Right forelimb (tissue), 1 donor: ENCODE measurements at places on chromosomes 5 and 9.

GRCh38 chr5:78109891-78110324 is 184.6 kb downstream of the AP3B1 start:
- DNase-seq: no peak

DNA sequence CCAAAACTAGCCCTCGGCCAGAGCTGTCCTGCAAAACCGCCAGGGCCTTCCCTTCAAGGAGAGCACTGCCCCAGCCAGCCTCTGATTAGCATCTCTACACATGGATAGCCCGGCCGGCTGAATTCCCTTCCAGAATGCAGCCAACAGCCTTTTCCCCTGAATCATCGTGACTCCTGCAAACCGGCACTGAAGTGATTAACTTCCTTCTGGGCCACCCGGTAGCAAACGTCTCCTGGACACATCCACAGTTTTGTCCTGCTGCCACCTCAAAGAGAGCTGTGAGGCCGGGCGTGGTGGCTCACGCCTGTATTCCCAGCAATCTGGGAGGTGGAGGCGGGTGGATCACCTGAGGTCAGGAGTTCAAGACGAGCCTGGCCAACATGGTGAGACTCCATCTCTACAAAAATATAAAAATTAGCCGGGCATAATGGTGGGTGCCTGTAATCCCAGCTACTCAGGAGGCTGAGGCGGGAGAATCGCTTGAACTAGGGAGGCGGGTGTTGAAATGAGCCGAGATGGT is 21.1 kb upstream of the EEIG1 start:
- no peak for DNase-seq

GRCh38 chr9:91060520-91061343 is 259.1 kb downstream of the SYK start:
- DNase-seq: peak; percentile 42

- DNase-seq: no peak
Measured at GRCh38 chr9:131277287-131277909, 1.1 kb upstream of the FAM78A start.

DNA sequence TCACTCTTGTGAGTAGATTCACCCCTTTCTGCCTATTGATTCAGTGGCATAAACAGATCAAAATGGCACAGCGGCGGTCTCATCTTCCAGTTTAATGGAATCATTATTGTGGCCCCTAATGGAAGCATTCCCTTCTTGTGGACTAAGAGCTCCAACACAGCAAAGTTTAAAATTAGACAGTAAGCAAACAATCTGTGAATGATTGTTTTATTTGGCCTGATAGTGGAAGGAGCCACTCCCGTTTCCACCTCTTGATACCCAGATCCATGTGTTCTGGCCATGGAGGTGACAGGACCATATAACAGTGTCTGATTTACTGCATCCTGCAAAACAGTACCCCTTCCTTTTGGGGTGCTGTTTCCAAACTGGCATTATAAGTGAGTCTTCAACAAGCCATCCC is 41.2 kb upstream of the BARX1 start:
- DNase-seq: no peak

DNA sequence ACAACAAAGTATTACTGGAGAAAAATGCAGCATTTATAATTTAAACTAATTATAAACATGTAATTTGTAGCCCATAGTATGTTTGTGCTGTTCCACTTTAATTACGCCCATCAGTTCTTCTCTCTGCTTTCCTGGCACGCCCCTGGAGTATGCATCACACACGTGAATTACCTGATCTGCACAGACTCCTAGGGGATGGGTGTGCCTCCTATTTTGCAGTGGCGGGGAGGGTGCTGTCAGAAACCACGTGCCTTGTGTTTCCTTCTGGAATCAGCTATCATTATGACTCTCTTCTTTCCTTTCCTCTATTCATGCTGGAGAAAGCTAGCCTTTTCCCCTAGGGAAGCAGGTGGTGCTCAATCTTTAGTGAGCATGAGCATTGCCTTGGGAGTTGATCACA is 43.3 kb downstream of the RPS23 start:
- no peak for DNase-seq
